ENCODE measurements at places on chromosomes 5 and 9.

DNA sequence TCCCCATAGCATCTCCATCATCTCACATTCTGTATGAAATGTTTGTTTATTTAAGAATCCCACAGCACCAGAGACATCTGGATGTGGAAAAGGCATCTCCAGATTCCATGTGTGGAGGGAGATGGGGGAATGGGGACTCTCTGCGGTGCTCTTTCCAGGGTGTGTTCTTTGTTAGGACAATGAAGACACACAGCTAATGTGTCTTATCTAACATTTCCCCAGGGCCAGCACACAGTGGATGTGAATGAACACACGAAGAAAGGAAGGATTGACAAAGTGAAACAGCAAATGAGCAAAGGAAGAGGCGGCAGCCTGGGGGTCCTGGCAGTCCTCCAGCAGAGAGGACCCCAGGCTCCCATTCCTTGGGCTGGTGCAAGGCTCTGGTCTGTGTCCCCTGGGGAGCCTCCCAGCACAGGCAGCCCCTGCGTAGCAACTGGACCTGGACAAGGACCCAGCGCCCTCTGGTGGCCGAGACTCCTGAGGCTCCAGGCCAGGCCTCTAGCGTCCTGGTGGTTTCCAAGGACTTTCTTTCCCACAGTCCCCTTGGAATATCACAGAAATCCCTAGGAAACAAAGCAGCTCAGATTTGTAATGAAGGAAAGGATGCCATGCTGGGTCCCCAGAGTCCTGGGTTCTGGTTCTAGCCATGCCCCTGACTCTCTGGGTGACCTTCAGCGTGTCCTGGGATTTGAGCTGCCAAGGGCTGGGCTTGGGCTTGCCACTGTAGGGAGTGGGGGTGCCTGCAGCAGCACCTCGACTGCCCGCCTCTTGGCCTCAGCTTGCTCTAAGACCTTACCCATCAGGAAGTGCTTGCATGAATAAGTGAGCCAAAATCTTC is 3.5 kb upstream of the PDLIM7 start:
- peak; percentile 91 for DNase-seq

GRCh38 chr5:59609501-59610265 is 283.8 kb downstream of the PDE4D start:
- DNase-seq, result no peak

DNA sequence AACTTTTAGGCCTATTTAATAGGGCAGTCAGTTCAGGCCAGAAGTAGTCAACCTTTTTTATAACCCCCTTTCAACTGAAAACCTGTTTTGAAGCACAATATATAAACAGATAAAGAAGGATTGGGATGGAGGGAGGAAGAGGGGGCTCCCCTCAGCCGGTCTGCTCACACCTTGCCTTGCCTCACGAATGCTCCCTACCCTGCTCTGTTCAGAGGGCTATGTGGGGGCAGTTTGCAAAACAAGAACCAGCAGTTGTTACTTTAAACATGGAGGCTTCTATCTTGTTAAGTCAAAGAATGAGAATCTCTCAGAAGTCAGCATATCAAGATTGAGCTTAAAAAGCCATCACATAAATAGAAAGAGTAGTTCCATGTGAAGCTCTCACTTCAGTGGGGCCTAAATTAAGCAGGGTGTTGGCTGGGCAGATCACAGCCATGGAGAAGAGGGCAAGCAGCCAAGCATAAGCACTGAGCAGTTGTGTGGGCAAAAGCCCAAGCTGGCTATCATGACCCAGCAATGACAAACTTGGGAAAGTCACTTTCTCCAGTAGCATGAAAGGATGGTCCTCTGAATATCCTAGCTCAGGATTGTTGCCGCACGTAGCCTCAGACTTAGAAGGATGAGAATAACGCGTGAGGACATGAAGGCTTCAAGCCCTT is 70.6 kb downstream of the ALDH1A1 start:
- DNase-seq, result no peak

DNA sequence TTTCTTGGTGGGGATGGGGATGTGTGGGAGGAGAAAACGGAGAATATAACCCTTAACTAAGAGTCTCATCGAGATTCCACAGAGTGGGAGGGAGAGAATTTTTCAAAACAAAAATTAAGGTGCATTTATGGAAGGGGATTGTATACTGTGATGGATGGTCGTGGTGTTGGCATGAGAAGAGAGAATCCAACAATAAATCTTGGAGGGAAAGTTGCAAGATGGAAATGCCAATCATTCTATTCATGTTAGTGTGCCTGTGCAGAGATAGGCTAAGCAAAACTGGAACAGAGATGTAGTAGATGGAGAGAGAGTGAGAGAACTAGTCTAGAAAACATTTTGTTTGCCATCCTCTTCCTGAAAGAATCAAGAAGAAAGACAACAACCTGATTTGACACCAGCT is 613.1 kb downstream of the EBF1 start:
- no peak for DNase-seq

DNA sequence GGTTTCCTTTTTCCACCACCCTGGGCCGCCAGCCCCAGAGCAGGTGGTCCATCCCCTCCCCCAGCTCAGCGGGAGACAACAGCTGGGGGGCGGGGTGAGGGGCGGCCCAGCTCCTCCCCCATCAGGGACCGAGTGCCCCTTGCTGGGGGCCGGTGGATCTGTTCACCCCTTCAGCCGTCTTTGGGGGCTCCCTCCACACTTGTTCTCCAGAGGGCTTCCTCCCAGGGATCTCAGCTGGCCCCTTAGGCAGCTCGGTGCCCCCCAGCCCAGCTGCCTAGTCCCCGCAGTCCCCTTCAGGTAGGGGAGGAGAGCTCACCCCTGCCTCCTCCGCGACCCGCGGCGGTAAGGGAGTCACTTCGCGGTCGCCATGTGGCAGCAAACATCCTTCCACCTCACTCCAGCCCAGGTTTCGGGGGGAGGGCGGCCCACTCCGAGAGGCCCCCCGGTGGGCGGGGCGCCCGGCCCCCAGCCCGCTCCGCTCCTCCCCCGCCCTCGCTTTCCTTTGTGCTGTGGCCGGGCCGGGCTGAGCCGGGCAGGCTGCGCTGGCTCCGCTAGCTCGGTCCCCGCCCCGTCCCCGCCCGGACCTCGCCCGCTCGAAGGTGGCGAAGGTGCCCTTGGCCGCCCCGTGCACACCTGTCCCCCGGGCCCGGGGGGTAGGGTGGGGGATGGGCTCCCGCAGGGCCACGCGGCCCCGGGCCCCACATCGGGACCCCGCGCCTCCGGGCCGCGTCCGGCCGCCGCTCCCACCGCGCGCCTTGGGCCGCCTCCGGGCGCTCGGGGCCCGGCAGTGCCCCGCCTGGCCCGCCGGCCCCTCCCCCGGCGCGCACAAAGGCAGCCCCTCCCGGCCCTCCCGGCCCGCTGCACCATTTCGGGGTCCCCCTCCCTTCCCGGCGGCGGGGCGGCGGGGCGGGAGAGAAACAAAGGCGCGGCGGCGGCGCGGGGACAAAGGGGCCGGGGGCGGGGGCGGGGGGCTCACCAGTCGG is 683 bp downstream of the DBN1 start:
- peak; percentile 50 for DNase-seq

DNA sequence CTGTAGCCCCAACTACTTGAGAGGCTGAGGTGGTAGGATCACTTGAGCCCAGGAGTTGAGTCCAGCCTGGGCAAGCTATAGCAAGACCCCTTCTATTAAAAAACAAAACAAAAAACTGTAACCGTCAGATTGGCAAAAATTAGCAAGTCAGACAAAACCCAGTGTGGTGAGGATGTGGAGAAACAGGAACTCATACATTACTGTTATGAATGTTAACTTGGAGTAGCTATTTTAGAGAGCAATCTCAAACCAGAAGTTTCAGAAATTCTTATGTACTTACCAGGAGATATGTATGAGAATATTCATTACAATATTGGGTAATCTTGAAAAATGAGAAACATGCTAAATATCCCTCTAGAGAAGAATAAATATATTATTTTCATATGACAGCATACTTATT is 120.3 kb downstream of the INVS start:
- no peak for DNase-seq

- no peak for DNase-seq
Observed at GRCh38 chr9:79686381-79687130, 114.8 kb downstream of the TLE4 start.

DNA sequence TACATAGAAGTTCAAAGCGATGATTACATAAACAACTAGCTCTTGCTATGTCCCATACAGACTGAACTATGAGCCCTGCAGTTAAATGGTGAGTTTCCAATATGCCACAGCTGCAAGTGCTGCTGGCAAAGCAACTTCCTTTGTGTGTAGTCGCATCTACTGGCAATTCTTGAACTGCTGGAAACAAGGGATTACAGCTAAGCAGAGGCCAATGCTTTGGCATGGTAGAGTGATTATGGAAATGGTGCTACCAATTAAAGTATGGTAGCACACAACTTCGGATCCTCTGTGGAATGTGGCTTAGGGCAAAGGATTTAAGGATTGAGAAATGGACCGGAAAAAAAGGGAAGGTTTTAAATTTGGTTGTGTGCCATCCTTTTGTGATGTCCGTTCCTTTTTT is 856.6 kb downstream of the MAT2B start:
- no peak for DNase-seq

- no peak for DNase-seq
Observed at GRCh38 chr9:117462861-117463260, 48.0 kb upstream of the ASTN2 start.

DNA sequence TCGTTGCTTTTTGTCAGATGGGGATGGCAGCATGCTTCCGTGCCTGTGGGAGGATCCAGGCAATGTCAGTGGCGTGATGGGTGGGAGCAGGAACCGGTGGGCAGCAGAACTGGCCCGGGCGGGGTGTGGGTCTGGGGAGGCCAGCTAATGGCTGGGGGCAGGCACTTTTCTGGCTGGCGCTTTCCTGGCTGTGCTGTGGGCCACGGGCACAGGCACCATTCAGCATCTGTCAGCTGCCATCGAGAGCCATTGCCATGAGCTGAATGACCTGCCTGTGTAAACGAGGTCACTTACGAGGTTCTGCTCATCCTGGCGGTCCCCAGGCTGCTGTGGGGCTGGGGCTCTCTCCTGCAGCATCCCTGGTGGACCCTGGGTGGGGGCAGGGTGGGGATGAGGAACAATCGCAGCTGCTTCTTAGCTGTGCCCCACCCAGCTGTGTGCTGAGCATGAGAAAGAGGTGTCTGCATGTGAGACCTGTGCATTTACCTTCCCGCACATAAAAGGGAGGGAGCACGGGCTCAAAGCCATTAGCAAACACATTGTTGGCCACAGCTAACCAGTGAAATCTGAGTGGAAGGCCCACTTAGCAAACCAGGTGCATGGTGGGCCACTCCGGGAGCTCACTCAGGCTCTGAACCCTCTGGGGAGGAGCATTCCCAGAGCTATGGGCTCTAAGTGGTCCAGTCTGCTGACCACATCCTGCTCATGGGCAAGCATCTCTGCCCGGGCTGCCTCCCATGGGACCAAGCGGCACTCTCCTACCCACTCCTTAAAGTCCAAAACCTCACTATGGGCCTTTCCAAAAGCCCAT is 41.3 kb upstream of the OLFM1 start:
- DNase-seq, result no peak

- no peak for DNase-seq
Observed at GRCh38 chr5:82669720-82670119, 391.6 kb upstream of the RPS23 start.

DNA sequence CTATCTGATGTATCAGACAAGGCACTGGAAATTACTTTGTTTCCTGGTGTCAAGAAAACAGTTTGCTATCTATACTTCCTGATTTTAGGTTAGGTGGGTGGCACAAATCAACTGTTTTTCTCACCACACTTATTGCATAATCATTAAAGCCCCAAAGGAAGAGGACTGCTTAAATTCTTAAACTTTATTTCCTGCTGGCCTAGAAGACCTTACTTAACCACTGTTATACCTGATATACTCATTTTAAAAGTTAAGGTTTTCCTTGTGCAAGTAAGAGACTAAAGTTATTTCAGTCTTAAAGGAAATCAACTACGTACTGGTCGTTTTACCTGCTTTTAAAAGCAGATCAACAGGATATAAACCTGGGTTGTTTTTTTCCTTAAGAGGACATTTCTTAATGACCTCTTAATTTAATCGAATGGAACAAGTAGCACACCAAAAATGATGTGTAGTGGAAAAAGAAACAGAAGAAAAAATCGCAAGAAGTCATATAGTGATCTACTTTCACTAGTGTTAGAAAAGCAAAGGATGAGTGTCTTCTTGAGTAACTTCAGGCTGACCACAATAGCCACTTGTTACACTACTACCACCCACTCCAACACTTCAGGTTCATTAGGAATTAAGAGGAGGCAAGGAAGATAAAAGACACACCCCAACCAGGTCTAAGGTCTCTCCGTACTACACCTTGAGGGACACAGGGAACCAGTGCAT is 974 bp downstream of the CLINT1 start:
- no peak for DNase-seq

- DNase-seq, result peak; percentile 51
Observed at GRCh38 chr9:95508968-95509850, 7.6 kb downstream of the PTCH1 start.

Measured in stimulated activated CD4-positive, alpha-beta T cell treated with anti-CD3 and anti-CD28 coated beads, Interleukin-12 subunit alpha, Interleukin-12 subunit beta, amount 100 ng/mL, for 4 hours (primary cell).